ENCODE measurements at places on chromosomes 7 and 10. TPM values are rescaled to one million over a fixed set of nuclear protein-coding genes. Genes with fewer than 3 reads are reported as not detected.
A peak's percentile ranks its signal among the peaks of the same experiment; 100 is the strongest.

RBM48 gene
- 21.6 TPM for total RNA-seq

TMEM213 gene
- total RNA-seq = not detected

TSPAN12 gene
- not detected for total RNA-seq

FAM25G gene
- not detected for total RNA-seq

IGF2BP3 gene
- total RNA-seq = 7.4 TPM

NEBL gene
- total RNA-seq = not detected

RGR gene
- not detected for total RNA-seq

- H3K27me3 ChIP-seq = no peaks in the 10 kb centered on the region
- no peaks in the 10 kb centered on the region for H3K36me3 ChIP-seq
- no peaks in the 10 kb centered on the region for H3K4me1 ChIP-seq
Observed at GRCh38 chr7:145474009-145474686, 638.3 kb upstream of the TPK1 start.

DNA sequence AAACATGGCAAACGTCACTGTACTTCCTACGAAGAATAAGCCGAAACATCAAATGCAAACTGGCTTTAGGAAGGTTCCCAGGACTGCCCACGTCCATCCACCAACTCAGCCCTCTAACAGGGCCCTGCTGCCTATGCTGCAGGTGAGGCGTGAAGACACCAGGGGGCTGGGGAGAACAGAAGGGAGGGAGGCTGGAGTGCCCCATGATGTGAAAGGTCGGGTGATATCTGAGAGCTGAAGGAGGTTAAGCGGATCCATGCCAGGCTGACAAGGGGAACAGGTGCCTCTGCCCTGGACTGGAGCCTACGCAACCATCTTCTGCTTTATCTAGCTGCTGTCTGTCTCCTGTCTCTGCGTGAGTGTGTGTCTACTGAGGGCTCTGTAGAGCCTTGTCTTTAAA, 40.2 kb upstream of the ATP6V0A4 start:
- no peak for DNase-seq
- no peak overlapping the region for H3K4me3 ChIP-seq
- H3K36me3 ChIP-seq = no peaks in the 10 kb centered on the region
- H3K4me1 ChIP-seq = no peaks in the 10 kb centered on the region
- H3K27ac ChIP-seq = no peak overlapping the region
- peaks cover 5% of the 10 kb centered on the region for H3K27me3 ChIP-seq

DNA sequence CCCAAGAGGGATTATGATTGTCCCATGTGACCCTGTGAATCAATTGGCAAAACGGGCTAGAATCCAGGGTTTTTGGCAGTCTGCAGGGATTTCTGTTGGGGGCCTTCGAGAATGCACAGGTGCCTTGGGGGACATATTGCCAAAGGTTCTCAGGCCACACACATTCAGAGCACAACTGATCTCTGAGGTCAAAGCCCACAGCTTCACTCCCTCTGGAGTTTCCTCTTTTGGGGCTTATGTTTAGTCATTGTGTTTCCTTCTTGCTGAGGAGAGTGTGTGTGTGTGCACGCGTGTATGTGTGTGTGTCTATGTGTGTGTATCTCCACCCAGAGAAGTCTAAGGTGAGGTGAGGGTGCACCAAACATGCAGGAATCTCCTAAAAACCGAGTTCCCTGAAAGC, 8.8 kb downstream of the PPIF start:
- no peak for DNase-seq
- peak overlapping the region; percentile 8 for H3K27ac ChIP-seq
- peaks cover 60% of the 10 kb centered on the region for H3K36me3 ChIP-seq
- H3K27me3 ChIP-seq = no peaks in the 10 kb centered on the region
- H3K4me3 ChIP-seq = no peak overlapping the region

GRCh38 chr10:59245686-59246085, 69.2 kb downstream of the PHYHIPL start:
- no peak overlapping the region for H3K4me3 ChIP-seq
- DNase-seq = no peak
- peaks cover 5% of the 10 kb centered on the region for H3K27me3 ChIP-seq
- no peak overlapping the region for H3K27ac ChIP-seq

GRCh38 chr10:123309731-123310130, 155.5 kb downstream of the BUB3 start:
- no peaks in the 10 kb centered on the region for H3K4me1 ChIP-seq
- peaks cover 4% of the 10 kb centered on the region for H3K27me3 ChIP-seq
- no peak overlapping the region for H3K4me3 ChIP-seq
- no peak overlapping the region for H3K27ac ChIP-seq
- DNase-seq = no peak

GRCh38 chr7:52831321-52831720, 204.1 kb upstream of the POM121L12 start:
- no peak for DNase-seq
- no peaks in the 10 kb centered on the region for H3K4me1 ChIP-seq
- H3K27ac ChIP-seq = no peak overlapping the region
- H3K4me3 ChIP-seq = no peak overlapping the region
- H3K27me3 ChIP-seq = no peaks in the 10 kb centered on the region

DNA sequence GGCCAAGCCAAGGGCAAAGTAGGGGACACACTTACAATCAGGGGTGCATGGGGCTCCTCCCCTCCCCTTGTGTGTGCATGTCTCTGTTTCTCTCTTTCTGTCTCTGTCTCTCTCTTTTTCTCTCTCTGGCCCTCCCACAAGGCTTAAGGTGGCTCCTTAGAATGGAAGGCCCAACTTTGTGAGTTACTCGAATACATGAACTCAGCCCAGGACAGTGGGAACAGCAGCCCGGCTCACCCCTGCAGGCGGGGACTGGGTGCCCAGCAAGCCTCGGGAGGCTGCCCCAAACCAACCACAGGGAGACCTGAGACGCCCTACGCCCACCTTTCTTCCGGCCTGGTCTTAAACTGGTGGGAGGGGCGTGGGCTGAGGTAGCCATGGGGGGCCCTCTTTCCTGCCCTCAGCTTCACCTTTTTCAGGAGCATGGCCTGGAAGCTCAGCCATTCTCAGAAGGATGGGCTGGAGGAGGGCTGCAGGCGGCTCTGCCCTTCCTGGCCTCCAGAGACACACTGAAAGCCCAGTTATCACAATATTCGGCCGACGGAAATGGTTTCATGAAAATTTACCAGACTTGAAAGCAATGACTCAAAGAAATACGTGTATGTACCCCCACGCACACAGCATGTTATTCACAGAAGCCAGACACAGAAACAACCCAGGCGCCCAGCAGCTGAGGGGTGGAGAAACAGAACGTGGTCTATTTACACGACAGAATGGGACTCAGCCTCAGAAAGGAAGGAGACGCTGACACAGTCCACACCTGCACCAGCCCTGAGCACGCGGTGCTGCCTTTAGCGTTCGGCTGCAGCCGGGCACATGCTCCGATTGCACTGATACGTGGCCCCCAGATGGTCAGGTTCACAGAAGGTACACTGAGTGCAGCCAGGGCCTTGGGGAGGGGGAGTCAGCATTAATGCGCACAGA, 229.5 kb downstream of the PTPRN2 start:
- no peaks in the 10 kb centered on the region for H3K4me1 ChIP-seq
- no peaks in the 10 kb centered on the region for H3K36me3 ChIP-seq
- DNase-seq = no peak
- no peak overlapping the region for H3K4me3 ChIP-seq

- peaks cover 15% of the 10 kb centered on the region for H3K4me1 ChIP-seq
- no peak overlapping the region for H3K27ac ChIP-seq
- peaks cover 59% of the 10 kb centered on the region for H3K36me3 ChIP-seq
- no peak for DNase-seq
- no peaks in the 10 kb centered on the region for H3K27me3 ChIP-seq
Observed at GRCh38 chr7:2792856-2793487, 51.1 kb downstream of the GNA12 start.

GRCh38 chr7:150979713-150980390, 1.7 kb upstream of the KCNH2 start:
- H3K4me1 ChIP-seq = peaks cover 22% of the 10 kb centered on the region
- peak overlapping the region; percentile 38 for H3K4me3 ChIP-seq
- H3K27me3 ChIP-seq = peaks cover 57% of the 10 kb centered on the region
- H3K36me3 ChIP-seq = no peaks in the 10 kb centered on the region
- DNase-seq = no peak

GRCh38 chr10:62769574-62770242, 34.8 kb upstream of the ADO start:
- H3K27me3 ChIP-seq = no peaks in the 10 kb centered on the region
- H3K27ac ChIP-seq = no peak overlapping the region
- H3K36me3 ChIP-seq = no peaks in the 10 kb centered on the region
- peaks cover 7% of the 10 kb centered on the region for H3K4me1 ChIP-seq

- no peak for DNase-seq
- H3K36me3 ChIP-seq = no peaks in the 10 kb centered on the region
- no peaks in the 10 kb centered on the region for H3K4me1 ChIP-seq
- no peak overlapping the region for H3K4me3 ChIP-seq
- no peaks in the 10 kb centered on the region for H3K27me3 ChIP-seq
Observed at GRCh38 chr10:19986591-19986990, 170.4 kb downstream of the PLXDC2 start.

- peaks cover 4% of the 10 kb centered on the region for H3K27me3 ChIP-seq
- DNase-seq = no peak
- no peak overlapping the region for H3K4me3 ChIP-seq
- H3K4me1 ChIP-seq = no peaks in the 10 kb centered on the region
Observed at GRCh38 chr10:114697061-114697598, 39.1 kb upstream of the ABLIM1 start.

DNA sequence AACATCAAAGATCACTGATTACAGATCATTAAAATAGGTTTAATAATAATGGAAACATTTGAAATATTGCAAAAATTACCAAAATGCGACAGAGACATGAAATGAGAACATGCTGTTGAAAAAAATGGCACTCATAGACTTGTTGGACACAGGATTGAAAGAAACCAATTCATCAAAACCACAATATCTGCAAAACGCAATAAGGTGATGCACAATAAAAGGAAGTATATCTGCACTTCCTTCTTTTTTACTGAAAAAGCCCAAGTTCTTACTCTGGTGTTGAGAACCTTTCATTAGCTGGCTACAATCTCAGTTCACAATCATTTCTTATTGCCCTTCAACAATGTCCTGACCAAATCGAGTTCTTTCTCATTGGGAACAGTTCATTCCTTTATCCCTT, 28.7 kb downstream of the TMEM106B start:
- H3K4me1 ChIP-seq = peaks cover 21% of the 10 kb centered on the region
- H3K36me3 ChIP-seq = peaks cover 17% of the 10 kb centered on the region
- no peak overlapping the region for H3K4me3 ChIP-seq
- H3K27ac ChIP-seq = no peak overlapping the region

GRCh38 chr7:136405931-136406777, 429.0 kb upstream of the MTPN start:
- H3K4me3 ChIP-seq = no peak overlapping the region
- no peak for DNase-seq
- H3K4me1 ChIP-seq = peaks cover 7% of the 10 kb centered on the region
- H3K27ac ChIP-seq = no peak overlapping the region
- no peaks in the 10 kb centered on the region for H3K27me3 ChIP-seq

GRCh38 chr7:95925236-95925635, 152.9 kb downstream of the DYNC1I1 start:
- no peaks in the 10 kb centered on the region for H3K36me3 ChIP-seq
- H3K27me3 ChIP-seq = peaks cover 5% of the 10 kb centered on the region
- DNase-seq = no peak
- no peaks in the 10 kb centered on the region for H3K4me1 ChIP-seq

GRCh38 chr7:38934536-38934935, 25.5 kb upstream of the VPS41 start:
- H3K4me1 ChIP-seq = no peaks in the 10 kb centered on the region
- no peak for DNase-seq
- H3K27ac ChIP-seq = no peak overlapping the region

GRCh38 chr10:92644921-92645320, 44.8 kb upstream of the HHEX start:
- DNase-seq = no peak
- H3K27ac ChIP-seq = no peak overlapping the region
- no peaks in the 10 kb centered on the region for H3K36me3 ChIP-seq
- no peaks in the 10 kb centered on the region for H3K27me3 ChIP-seq

GRCh38 chr7:93117852-93118530, at the start of gene SAMD9:
TSS of gene SAMD9 (minus strand) at chr7:93117979. CDS start at chr7:93106097, 11,882 bp downstream.
- H3K4me1 ChIP-seq = peaks cover 46% of the 10 kb centered on the region
- no peaks in the 10 kb centered on the region for H3K27me3 ChIP-seq
- H3K4me3 ChIP-seq = peak within 1 kb of the TSS; percentile 79
- H3K36me3 ChIP-seq = peaks cover 37% of the 10 kb centered on the region
- DNase-seq = no peak

DNA sequence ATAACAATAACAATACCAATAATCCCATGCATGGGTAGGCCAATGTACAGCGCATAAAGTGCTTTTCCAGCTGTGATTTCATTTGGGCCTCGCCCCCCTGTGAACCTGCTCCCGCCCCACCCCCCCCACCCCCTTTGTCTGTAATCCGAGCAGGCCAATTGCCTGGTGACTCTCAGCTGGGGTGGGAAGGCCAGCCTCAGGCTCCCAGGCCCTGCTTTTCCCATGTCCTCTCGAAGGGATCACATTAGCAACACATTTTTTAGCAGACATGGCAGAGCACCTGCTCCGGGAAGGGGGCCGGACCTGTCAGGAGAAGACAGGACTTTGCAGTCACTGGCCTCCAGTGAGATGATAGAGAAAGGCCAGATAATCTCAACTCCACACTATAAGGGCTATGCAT, 439.3 kb downstream of the RPS24 start:
- no peaks in the 10 kb centered on the region for H3K27me3 ChIP-seq
- no peak overlapping the region for H3K27ac ChIP-seq
- no peaks in the 10 kb centered on the region for H3K36me3 ChIP-seq
- DNase-seq = no peak
- H3K4me3 ChIP-seq = no peak overlapping the region

GRCh38 chr10:11473128-11473760, 138.2 kb downstream of the USP6NL start:
- DNase-seq = no peak
- no peaks in the 10 kb centered on the region for H3K27me3 ChIP-seq
- H3K4me3 ChIP-seq = no peak overlapping the region

DNA sequence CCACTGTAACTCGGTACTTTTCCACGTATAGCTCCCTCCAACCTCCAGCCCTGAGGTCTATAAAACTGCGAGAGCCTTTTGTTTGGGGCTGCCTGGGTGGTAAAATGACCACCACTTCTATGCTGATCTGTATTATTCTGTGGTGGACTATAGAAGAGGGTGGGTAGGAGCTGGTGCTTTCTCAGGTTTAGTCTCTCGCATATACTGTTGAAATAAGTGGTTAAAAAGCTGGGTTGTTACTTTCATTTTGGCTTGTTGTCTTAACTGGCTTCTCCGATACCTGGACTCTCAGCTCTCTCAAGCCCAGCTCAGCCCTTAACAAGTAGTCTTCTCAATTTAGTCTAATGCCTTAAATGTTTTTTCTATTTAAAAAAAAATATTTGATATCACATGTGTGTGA, 70.3 kb downstream of the KIF20B start:
- H3K36me3 ChIP-seq = peaks cover 75% of the 10 kb centered on the region
- H3K4me1 ChIP-seq = peaks cover 3% of the 10 kb centered on the region
- no peak overlapping the region for H3K4me3 ChIP-seq
- H3K27ac ChIP-seq = no peak overlapping the region

DNA sequence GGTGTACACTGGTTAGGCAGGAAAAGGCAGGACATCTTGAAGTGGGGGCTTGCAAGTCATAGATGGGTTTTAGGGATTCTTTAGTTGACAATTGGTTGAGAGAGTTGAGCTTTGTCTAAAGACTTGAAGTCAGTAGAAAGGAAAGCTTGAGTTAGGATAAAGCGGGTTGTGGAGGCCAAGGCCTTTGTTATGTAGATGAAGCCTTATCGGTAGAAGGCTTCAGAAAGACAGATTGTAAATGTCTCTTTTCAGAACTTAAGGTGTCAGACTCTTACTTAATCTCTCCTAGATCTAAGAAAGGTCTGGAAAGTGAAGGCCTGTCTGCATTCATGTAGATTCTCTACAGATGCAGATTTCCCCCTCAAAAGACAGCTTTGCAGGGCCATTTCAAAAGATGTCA, 177.4 kb downstream of the HECW1 start:
- H3K4me3 ChIP-seq = no peak overlapping the region
- H3K4me1 ChIP-seq = no peaks in the 10 kb centered on the region
- peaks cover 3% of the 10 kb centered on the region for H3K27me3 ChIP-seq
- no peak for DNase-seq
- no peak overlapping the region for H3K27ac ChIP-seq

GRCh38 chr7:85733169-85733915, 546.5 kb upstream of the SEMA3D start:
- no peaks in the 10 kb centered on the region for H3K36me3 ChIP-seq
- H3K4me1 ChIP-seq = no peaks in the 10 kb centered on the region
- H3K4me3 ChIP-seq = no peak overlapping the region
